Uterus (tissue), 4 donors: ENCODE measurements at places on chromosomes 13 and 19.

- H3K4me1 ChIP-seq = no peaks in the 10 kb centered on the region
- H3K27me3 ChIP-seq = no peaks in the 10 kb centered on the region
- H3K36me3 ChIP-seq = no peaks in the 10 kb centered on the region
- no peak overlapping the region for H3K4me3 ChIP-seq
- no peak for DNase-seq
- no peak overlapping the region for H3K27ac ChIP-seq
Measured at GRCh38 chr19:45752639-45753038, 16.4 kb downstream of the SIX5 start.

DNA sequence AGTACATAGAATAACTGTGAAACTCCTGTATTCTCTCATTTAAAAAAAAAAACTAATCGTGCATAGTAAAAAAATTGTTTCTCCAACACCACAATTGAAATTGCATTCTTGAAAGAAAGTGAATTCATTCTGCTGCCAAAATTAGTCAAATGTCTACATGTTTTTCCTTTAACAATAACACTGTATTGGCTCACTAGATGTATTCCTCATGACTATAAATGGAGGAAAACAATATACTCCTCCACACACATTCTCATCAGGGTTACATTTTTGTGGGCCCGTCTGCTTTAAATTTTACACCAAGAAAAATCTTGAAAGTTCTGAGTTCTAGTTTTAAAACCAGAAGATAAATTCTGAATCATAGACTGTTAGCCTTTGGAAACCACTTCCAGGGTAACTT, 233.6 kb downstream of the KLF12 start:
- H3K36me3 ChIP-seq = no peaks in the 10 kb centered on the region
- H3K4me1 ChIP-seq = no peaks in the 10 kb centered on the region
- H3K27ac ChIP-seq = no peak overlapping the region
- no peaks in the 10 kb centered on the region for H3K27me3 ChIP-seq
- no peak overlapping the region for H3K4me3 ChIP-seq

DNA sequence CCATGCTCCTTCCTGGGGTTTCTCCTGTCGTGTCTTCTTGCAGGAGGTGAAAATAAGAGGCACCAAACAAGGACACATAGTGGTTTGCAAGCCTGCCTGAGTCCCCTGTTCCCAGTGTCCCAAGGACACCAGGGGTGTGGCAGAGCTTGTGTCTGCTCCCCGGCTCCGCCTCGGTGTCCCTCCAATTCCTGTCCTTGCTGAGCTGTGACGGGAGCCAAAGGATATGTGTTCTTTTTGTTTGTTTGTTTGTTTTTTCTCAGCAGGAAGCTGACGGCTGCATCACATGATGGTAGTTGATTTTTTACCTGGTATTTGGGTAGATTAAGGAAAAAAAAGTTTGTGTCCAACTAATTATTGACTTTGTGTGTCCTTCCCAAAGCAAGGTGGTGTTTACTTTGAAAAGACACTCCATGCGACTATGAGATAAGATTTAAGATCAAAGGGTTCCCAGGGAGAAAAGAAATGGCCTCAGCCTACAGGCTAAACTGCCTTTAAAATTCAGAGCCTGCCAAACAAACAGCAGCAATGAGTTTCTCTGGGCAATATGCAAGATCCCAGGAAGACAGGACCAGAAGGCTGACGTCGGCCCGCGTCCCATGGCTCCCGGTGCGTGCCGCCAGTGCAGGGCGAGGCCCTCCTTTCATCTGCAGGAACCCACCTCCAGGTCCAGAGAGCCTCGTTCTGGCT, 50.8 kb upstream of the XPO4 start:
- H3K4me1 ChIP-seq = no peaks in the 10 kb centered on the region
- DNase-seq = no peak
- no peaks in the 10 kb centered on the region for H3K36me3 ChIP-seq
- no peak overlapping the region for H3K27ac ChIP-seq
- no peaks in the 10 kb centered on the region for H3K27me3 ChIP-seq

DNA sequence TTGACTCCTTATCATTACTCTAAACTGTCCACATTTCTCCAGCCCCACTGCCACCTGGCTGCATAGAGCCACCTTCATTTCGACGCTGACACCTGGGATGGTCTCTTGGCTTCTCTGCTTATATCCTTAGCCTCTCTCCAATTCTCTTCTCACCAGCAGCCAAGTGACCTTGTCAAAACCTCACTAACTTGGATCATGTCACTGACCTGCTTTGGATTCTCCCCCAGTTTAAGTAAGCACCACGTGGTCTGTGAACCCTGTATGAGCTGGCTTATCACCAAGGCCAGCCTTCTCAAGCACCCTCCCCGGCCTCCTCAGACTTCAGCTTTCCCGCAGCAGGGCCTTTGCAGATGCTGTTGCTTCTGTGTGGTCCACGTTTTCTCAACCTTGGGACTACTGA, 12.3 kb upstream of the GGACT start:
- DNase-seq = no peak
- H3K4me3 ChIP-seq = no peak overlapping the region
- H3K4me1 ChIP-seq = no peaks in the 10 kb centered on the region
- no peak overlapping the region for H3K27ac ChIP-seq
- H3K36me3 ChIP-seq = no peaks in the 10 kb centered on the region

DNA sequence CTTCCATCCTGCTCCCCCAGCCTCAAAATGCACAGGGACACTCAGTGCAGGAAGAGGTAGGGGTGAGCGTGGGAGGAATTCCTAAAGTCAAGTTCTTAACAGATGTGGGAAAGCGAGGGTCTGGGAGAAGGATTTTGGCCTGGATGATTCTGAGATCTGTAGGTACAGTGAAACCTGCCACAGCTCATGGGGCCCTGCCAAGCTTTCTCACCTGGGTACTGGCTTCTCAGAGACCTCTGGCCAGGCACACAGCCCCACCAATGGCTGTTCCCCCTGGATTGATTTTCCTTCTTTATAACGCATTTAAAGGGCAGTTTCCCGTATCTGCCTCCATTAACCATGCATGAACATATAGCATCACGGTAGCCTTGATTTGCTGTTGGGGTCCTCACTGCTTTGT, 47.0 kb upstream of the GSX1 start:
- no peak overlapping the region for H3K4me3 ChIP-seq
- no peaks in the 10 kb centered on the region for H3K27me3 ChIP-seq
- H3K36me3 ChIP-seq = no peaks in the 10 kb centered on the region
- DNase-seq = no peak
- H3K27ac ChIP-seq = no peak overlapping the region
- no peaks in the 10 kb centered on the region for H3K4me1 ChIP-seq

DNA sequence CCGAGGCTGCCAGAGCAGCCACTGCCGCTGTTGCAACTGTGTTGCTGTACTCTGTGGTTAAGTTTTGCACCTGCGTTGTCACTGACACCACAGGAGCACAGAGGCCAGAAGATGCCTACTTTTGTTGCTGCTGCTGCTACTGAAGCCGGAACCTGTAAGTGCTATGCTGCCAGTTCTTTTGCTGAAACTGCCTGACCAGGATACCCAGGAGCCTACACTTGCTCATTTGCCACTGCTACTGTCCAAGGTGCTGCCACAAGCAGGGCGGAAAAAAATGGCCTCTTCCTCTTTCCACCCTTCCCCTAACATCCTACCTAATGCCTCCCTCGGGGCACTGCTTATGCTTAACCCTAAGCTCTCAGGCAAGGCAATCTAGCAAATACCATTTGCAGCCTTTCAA, 29.0 kb upstream of the NBEA start:
- H3K27me3 ChIP-seq = no peaks in the 10 kb centered on the region
- DNase-seq = no peak
- H3K36me3 ChIP-seq = no peaks in the 10 kb centered on the region
- no peak overlapping the region for H3K4me3 ChIP-seq
- no peak overlapping the region for H3K27ac ChIP-seq
- no peaks in the 10 kb centered on the region for H3K4me1 ChIP-seq
